A549 (cell line): ENCODE measurements at places on chromosomes 6 and 20.

DNA sequence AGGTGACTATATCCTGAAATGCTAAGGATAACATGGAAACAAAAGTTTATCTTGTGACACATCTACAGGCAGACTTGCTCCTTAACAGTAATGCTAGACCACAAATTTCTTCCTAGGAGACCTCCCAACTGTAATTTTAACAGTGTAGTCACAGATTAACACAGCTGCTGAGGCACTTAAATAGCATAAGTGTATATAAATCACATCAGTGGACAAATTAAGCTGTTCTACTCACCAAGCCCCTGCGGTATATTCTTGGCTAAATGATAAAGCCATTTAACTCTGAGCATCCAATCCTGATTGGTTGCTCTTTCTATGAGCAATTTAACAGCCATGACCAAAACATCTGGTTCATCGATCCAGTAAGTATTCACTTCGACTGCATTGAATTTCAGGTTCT, 73.3 kb upstream of the LYRM2 start:
- DNase-seq, result no peak

DNA sequence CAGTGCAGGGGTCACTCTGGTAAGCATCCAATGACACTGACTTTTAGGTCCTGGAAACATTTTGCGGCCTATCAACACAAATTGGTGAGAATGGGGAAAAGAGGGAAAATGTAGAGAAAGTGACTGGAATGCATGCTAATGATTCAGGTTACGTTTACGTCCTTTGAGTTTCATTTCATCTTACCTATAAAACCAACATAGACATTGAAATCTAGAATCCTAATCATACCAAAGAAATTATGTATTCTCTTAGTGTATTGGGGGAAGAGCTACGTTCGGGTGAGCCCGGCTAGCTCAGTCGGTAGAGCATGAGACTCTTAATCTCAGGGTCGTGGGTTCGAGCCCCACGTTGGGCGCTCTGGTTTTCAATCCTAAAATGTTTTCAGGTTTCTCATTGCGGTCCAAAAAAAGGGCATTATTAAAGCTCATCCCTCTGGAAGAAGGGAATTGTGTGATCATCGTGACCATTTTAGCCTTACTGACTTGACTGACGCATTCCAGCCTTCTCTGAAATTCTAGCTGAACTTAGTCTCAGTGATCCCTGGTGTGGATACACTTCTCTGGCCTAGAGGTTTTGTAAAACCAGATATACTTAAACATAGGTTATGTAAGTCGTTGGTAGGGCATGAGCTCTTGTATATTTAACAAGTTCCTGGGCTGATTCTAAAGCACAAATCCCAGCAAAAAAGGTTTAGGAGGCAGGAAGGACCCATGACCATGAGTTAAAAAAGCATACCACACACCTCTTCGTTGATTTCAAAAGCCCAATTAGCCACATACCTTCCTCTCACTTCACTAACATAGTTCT, 18.3 kb downstream of the HMGN4 start:
- peak; percentile 92 for DNase-seq

GRCh38 chr20:10864076-10864672, 190.4 kb upstream of the JAG1 start:
- DNase-seq, result no peak

DNA sequence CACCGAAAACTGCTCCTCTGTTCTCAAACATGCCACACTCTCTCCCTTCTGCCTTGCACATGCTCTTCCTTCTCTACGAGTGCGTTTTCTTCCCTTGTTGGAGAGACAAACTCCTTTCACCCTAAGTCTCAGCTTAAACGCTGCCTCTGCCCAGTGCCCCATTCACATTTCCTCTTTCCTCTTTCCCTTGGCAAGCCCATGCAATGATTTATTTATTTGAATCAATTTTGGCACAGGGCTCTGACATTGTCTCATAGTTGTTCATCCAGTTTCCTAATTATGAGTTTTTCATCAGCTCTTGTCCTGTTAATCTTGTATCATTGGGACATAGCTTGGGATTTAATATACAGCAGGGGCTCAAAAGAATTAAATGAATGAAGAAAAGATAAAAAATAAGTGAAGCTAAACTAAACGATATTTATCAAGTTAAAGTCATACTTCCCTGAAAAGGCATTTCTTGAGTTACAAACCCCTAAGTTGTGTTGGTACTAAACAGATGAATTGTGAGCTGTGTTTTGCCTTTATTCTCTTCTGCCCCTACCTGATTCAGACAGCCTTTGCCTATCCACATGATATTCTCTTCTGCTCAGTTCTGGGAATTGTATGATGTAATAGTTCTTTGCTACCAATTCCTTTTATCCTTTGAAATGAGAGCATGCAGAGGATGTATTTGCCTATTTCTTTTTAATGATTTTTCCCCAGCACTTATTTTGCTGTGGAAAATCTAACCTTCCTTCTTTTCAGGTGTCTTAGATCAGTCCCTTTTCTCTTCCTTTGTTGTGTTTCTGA, 704.4 kb downstream of the UTRN start:
- no peak for DNase-seq

- DNase-seq, result no peak
Measured at GRCh38 chr6:145865175-145865574, 50.6 kb upstream of the FBXO30 start.

- DNase-seq, result no peak
Measured at GRCh38 chr6:157229713-157230112, 93.6 kb downstream of the TMEM242 start.

- DNase-seq, result no peak
Measured at GRCh38 chr6:129853996-129854711, 7.0 kb downstream of the TMEM244 start.

DNA sequence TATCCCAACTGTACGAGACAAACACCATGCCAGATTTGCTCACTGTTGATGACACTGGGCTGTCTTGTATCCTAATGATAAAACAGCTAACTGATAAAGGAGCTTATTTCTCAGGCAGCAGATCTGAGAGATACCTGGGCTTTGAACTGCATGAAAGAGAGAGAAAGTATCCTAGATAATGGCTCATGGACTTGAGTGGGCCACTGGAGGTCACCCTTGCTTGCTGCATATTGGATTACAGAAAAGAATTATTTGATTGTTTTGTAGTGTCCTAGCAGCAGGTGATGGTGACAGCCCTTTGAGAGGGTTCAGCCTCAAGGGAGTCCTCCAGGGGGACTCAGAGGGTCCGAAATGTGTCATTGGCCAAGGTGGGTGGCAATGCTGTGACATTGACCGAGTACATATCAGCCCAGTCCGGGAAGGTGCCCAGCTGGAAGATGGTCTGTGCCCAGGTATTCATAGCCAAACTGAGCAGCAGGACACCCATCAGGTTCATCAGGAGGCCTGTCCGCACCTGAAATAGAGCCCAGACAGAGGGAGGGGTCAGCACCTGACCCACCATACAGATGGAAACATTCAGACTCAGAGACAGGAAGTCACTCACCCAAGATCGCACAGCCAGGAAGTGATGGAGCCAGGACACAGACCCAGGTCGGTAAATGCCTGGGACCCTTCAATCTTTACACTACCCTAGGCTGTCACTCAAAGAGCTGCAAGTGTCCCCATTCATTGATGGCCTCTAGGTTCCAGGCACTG, 9.4 kb upstream of the OCSTAMP start:
- no peak for DNase-seq

- DNase-seq, result no peak
Measured at GRCh38 chr6:148885136-148885865, 138.5 kb downstream of the UST start.

DNA sequence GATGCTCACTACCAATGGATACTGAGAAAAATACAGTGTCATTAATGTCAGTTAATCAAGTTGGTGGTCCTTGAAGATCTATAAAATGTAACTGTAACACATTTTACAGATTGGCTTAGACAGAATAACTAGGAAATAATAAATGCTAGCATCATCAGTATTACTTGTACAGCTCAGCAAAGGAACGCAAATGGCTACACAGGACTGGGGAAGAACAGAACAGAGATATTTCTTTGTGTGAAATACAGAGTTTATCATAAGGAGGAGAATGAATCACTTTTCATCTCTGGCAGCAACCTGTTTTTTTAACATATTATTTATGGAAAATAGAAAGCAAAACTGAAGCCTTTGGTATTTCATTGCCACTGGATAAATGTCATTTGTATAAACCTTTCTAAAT, 8.2 kb upstream of the QKI start:
- no peak for DNase-seq

DNA sequence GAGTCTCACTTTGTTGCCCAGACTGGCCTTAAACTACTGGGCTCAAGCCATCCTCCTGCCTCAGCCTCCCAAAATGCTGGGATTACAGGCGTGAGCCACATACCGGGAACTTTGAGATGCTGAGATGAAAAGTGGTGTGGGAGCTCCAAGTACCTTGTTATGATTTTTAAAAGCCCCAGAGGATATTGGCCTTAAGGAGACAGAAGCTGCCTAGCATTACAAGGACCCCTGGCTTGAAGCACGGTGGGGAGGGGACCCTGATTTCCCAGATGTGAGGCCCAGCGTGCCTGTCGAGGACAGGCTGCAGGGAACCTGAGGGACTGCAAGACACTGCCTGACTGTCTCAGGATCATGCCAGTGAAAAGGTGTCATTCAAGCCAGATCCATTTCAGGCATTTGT, 75.3 kb upstream of the TIAM2 start:
- no peak for DNase-seq

- no peak for DNase-seq
Measured at GRCh38 chr20:61879694-61880093, 186.0 kb downstream of the TAF4 start.

DNA sequence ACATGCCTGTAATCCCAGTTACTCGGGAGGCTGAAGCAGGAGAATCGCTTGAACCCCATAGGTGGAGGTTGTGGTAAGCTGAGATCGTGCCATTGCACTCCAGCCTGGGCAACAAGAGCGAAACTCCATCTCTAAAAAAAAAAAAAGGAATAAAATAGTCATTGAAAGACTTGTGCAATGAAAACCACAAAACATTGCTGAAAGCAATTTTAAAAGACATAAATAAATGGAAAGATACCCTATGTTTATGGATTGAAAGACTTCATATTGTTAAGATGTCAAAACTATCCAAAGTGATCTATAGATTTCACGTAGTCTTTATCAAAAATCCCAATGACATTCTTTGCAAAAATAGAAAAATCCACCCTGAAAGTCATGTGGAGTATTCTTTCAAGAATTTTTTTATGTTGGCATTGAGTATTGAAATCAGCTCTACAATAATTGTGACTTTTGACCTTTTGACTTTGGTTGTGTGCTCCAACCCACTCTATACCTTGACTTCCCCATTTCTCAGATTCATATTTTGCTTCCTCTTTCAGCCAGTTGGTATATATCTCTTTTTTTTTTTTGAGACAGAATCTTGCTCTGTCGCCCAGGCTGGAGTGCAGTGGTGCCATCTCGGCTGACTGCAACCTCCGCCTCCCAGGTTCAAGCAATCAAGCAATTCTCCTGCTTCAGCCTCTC, 45.5 kb upstream of the SLC23A2 start:
- DNase-seq, result no peak

DNA sequence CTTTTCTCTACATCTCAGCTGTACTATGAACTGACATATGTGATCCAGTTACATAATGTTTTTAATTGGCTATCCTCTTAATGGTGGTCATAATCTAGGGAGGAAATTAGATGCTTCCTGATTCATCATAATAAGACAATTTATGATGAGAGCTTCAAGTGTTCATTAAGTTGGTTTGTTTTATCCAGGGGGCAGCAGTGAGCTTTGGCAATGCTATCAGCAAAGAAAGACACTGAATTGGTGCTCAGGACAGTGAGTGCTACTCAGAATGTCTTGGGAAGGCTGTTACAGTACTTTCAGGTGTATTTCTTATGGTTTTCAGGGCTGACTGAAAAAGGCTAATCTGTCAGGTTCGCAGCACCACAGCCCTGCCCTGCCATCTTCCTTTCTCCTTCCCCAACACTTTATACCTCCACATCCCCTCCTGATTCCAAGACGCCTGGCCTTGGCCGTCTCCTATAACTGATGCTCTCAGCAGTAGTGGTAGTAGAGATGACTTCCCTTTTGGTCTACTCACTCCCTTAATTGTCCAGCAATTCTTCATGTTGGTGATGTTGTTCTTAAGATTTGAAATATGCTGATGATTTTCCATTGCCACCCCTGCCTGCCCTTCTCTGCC, 67.0 kb upstream of the TNFAIP3 start:
- DNase-seq, result no peak

GRCh38 chr6:56655996-56656395, 13.3 kb upstream of the DST start:
- no peak for DNase-seq

DNA sequence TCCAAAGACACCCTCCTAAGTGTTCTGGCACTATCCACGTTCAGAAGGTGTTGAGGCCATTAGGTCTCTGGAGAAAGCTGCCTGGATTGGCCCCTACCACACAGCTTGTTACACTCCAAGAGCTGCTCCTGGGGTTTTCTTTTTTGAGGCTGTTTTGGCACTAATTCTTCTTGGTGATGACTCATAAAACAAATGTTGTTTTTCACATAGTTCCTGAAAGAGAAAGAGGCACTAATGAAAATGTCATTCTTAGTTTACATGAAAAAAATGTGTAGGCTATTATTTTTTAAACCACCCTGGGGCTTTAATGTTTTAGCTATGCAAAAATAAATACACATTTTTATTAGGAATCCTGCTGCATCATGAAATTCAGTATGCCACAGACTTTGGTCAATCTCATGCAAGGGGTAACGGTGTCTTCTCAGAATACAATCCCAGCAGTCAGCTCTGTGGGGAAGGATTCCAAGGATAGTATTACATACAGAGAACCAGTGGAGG, 38.1 kb downstream of the TBPL1 start:
- DNase-seq, result no peak

DNA sequence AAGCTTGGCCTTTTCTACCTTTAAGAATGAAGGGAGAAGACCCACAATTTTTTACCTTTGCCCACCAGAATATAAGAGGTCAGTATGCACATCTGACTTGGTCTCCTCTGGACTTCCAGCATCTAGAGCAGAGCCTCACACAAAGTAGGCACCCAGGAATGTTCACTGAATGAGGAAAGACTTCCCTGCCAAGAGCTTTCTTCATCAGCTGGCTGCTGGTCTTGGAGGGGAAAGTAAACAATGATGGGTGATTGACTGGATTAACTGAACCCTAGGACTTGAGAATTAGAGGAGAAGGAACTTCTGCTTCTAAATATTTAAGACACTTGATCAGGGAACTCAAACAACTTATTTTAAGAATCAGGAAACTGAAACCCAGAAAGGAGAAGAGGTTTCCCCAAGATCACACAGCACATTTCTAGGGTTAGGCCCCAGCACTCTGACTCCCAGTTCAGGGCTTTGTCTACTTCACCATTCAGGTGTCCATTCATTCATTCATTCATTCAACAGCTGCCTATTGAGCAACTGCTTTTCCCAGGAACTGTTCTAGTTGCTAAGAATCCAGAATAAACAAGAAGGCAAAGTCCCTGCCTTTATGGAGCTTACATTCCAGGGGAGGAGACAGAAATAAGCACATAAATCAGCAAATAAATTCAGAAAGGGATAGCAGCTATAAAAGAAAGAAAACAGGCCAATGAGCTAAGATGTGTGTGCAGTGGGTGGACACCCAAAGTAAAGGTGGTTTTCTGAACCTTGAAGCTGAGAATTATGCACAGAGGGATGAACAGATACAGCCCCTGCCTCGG, 216.9 kb upstream of the LRFN2 start:
- DNase-seq, result no peak

- DNase-seq, result no peak
Measured at GRCh38 chr6:108159981-108160380, 5.8 kb upstream of the NR2E1 start.

GRCh38 chr6:142732790-142733189, 212.2 kb downstream of the HIVEP2 start:
- DNase-seq, result no peak
